WERI-Rb-1 (cell line): ENCODE measurements at places on chromosomes 11 and 22.

- no peak for DNase-seq
Observed at GRCh38 chr11:41878095-41878494, 418.6 kb upstream of the LRRC4C start.

- no peak for DNase-seq
Observed at GRCh38 chr11:63868399-63869064, 29.6 kb downstream of the MARK2 start.

DNA sequence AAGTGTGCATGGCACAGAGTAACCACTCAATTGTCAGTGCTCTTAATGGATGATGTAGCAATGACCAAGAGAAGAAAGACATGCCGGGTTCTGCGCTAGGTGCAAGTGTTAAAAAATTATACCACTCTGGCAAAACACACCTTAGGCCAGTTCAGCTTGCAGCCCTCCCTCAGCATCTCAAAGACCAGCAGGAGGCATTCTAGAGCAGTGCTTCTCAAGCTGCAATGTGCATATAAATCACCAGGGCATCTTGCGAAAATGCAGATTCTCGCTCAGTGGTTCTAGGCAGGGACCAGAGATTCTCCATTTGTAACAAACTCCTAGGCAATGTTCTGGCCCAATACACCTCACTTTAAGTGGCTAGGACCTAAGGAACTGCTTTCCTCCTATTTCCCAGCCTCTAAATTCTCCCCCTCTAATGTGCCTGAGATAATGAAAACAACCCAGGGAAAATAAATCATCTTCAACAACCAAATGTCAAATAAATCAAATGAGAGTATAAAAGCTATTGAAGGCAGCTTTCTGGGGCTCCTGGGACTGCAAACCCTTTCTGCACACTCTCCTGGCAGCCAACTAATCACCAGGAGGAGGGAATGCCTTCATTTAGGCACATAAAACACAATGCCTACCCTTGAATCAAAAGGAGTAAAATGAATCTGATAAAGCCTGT is 337.2 kb upstream of the API5 start:
- DNase-seq = no peak

- no peak for DNase-seq
Observed at GRCh38 chr11:45096636-45097035, 49.8 kb upstream of the PRDM11 start.

DNA sequence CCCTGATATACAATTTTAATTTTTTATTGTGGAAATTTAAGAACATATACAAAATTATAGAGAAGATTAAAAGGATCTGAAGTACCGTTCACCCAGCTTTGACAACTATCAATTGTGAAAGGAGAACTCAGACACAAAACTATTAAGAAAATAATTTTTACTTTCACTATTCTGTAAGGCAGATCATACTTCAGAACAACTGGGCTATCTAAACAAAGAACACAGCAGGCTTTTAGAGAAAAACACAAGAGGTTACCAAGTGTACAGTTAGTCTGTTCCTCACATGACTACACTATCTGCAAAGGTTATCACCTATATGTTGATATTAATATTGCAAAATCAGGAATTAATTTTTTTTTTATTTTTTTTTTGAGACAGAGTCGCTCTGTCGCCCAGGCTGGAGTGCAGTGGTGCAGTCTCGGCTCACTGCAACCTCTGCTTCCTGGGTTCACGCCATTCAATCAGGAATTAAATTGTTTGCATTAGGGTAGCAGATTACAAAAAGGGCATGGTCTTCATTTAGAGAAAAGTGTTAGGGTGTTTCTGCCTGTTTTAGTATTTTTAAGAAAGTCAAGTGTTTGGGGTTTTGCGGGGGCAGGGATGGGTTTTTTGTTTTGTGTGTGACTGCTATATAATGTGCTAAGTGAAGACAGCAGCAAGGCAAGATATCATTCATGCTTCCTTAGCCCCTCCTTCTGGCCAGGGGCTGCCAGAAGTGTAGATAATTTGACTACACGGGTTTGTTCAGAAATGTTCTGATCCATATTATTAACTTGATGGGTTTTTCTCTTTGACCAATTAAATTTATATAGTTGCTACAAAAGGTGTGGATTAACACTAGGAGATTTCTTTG is 27.6 kb upstream of the SIK2 start:
- DNase-seq = no peak

GRCh38 chr22:33921525-33922348 is 1.5 kb upstream of the LARGE1 start:
- DNase-seq = peak; percentile 82

DNA sequence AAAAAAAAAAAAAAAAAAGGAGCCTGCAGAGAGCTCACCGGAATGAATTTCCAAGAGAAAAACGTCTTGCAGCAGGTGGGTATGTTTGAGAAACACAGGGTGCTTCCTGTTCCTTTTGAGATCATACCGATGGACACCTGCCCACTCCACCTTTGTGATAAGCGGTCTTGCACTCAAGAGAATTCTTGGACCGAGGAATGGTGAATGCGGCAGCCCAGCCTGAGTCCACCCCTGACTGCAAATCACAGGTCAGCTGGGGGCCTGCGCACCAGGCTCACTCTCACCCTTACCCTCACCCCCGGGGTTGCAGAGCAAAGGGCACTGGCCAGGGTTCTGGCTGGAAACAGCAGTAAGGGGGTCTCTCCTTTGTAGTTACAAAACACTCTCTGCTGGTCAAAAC is 16.8 kb upstream of the TEF start:
- no peak for DNase-seq

DNA sequence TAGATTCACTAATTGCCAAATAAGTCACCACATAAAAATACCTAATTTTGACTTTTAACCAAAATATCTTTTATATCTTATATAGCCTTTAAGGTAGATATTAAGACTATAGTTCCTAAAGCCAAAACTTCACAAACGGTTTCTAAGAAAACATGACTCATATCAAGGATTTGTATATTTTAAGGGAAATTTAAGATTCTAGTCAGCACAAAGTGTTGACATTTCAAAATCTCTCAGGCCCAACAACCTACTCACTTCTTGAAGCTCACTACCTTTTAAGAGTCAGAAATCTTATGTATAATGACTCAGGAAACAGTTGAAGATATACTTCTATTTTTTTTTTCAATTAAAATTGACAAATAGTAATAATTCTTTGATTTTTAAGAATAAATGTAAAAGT is 221.9 kb downstream of the SBF2 start:
- no peak for DNase-seq

GRCh38 chr11:95485115-95485900 is 254.3 kb upstream of the SESN3 start:
- DNase-seq = no peak

GRCh38 chr22:48236261-48236660 is 1473.8 kb downstream of the TBC1D22A start:
- no peak for DNase-seq

DNA sequence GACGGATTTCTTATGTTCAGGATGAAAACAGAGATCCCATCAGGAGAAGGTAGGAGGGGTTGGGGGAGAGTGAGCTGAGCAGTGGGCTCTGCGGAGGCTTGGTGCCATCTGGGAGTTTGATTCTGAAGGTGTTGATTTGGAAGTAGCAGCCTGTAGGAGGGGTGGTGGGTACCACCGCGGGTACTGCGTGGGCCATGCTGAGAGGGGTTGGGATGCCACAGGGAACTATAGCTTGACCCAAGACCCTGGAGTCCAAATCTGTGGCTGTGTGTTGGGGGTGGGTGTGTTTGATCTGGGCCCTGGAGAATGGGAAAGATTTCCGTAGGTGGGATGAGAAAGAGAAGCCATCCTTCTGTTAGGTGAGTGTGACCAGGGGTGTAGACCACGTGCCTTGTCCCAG is 5.0 kb downstream of the INCENP start:
- no peak for DNase-seq

DNA sequence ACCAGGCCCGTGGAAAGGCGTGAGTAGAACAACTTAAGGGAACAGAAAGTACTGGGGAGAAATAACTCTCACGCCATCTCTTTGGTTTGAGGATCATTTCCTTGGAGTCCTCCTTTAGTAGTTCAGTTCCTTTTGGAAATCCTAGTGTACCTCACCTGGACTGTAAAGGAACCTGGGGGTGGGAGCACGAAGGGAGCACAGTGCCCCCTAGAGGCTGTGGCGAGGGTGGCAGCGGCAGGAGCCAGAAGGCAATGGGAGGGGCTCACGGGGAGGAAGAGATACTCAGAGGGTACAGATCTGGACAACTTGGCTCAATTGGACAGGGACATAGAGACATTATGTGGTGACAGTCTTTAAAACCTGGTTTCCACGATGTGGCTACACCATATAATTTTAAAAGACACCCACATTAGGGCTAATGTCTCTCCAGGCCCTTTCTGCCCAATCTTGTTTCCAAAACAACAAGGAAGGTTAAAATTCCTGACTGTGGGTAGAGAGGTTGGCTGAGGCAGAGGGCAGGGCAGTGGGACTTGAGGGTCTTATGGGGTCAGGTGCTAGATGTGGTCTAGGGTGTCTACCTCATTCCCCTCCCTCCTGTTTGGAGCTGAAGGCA is 87.0 kb downstream of the CSNK2A3 start:
- DNase-seq = peak; percentile 70
